Cortex of kidney (tissue), 1 donor: ENCODE measurements at places on chromosomes 6 and 20.

DNA sequence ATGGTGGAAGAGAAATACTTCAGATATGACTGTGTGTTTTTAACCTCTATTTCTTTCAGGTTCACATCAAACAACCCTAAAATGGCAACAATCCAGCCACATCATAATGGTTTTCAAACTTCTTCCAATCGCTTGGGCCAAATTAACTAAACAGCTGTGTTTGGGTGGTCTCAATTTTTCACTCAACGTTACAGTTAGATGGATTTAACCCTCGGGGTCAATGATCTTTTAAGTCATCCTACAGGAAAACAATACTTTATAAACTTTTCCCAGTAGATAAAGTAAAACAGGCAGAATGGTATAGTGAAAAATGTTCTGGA lies 60.4 kb downstream of the EPB41L2 start:
- no peak for DNase-seq

DNA sequence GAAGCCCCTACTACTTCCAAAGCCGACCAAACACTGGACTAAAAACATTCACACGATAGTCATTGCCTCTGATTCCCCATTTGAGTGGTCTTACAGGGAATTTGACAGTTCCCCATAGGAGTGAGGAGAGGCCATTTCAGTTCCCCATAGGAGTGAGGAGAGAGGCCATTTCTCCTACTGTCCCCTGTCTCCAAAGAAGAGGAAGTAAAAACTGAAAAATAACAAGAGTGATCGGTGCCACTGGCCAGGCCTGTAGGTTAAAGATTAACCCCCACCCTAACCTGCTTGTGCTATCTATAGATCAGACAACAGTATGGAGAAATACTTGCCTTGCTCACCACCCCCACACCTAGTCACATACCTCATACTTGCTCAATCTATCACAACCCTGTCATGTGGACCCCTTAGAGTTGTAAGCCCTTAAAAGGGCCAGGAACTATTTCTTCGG lies 204.0 kb upstream of the MOCS1 start:
- DNase-seq, result no peak

DNA sequence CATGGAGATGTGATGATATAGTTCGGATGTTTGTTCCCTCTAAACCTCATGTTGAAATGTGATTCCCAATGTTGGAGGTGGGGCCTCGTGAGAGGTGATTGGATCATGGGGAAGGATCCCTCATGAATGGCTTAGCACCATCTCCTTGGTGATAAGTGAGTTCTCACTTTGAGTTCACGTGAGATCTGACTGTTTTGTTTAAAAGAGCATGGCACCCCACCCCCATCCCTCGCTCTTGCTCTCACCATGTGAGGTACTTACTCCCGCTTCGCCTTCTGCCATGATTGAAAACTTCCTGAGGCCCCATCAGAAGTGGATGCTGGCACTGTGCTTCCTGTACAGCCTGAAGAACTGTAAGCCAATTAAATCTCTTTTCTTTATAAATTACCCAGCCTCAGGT lies 10.9 kb downstream of the SLC32A1 start:
- DNase-seq, result no peak

DNA sequence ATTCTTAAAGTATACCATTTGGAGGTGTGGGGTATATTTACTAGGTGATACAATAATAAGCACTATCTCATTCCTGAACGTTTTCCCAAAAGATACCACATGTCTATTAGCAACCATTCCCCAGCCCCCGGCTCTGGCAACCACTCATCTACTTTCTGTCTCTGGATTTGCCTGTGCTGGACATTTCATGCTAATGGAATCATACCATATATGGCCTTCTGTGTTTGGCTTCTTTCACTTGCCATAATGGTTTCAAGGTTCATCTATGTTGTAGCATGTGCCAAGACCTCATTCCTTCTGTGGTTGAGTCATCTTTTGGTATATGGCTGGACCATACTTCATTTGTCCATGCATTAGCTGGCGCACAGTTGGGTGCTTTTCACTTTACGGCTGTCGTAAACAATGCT lies 39.7 kb downstream of the BCAS4 start:
- DNase-seq, result no peak

GRCh38 chr6:15691250-15691869 lies 28.5 kb upstream of the DTNBP1 start:
- DNase-seq, result no peak

GRCh38 chr20:62376112-62377063 lies 9.3 kb upstream of the LAMA5 start:
- DNase-seq, result no peak

DNA sequence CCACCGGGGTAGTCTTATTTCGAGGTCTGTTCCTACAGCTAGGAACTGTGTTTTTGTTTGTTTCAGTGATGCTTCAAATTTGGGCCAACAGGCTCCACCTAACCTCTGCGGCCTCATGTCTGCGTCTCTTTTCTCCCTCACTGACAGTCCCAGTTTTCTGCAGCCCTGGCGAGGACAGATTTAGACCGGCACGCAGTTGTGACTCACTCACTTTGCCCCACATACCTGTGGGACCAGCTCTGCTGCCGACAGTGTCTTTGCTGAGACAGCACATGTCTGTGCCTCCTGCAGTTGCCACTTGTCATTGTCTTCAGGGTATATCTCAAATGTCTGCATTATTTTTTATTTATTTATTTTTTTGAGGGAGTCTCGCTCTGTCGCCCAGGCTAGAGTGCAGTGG lies 29.2 kb downstream of the OSBPL2 start:
- DNase-seq, result no peak

GRCh38 chr20:35276408-35276807 lies 1.5 kb downstream of the MMP24OS start:
- DNase-seq, result no peak

- DNase-seq, result peak; percentile 25
Measured at GRCh38 chr6:33410711-33411631, at the start of gene PHF1. TSS of gene PHF1 (plus strand) at chr6:33411014. CDS start at chr6:33412264, 1,250 bp downstream.

DNA sequence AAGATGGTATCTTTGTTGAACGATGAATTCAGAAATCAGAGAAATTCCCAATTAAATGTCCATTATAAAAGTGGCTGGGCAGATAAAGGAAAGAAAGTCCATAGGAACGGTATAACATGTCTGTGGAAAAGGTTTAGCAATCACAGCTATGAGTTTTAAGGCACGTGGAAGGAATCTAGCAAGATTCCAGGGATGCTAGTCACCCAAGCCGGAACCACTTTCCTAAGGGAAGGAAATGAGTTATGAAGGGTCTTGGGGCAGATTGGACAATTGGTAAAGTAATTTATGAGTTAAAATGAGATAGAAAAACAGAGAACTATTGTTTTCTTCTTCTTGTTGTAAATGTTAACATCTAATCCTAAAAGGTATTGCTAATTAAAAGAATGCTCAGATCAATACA lies 384.8 kb downstream of the ADGRB3 start:
- no peak for DNase-seq

GRCh38 chr6:149921361-149921760 lies 1.6 kb downstream of the RAET1G start:
- DNase-seq, result no peak

DNA sequence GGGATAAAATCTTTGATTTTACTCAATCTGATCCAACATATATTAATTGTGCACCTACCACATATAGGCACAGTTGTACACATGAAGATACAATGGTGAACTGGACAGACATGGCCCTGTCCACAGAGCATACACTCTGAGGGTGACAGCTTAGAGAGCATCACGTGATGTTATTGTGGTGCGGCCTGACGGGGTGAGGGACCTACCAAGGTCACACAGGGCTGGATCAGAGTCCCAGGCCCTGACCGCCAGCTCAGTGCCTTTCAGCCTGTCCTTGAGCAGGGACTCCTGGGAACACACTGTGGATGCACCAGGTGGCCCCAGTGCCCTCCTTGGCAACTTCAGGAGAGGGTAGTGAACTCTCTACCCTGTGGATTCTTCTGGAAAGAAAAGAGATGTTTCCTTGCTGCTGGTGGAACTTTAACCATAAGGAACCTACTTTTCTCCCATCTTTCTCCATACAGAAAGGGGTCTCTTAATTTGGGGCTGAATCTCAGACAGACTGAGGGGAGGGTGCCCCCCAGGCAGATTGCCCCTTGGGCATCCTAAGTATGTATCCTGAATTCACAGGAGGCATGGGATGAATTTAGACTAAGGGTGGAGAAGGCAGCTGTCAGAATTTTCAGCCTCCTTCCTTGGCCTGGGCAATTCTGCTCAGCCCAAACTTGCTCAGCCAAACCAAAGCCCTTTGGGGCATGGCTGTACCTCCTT lies 26.5 kb downstream of the PCK1 start:
- DNase-seq, result no peak

DNA sequence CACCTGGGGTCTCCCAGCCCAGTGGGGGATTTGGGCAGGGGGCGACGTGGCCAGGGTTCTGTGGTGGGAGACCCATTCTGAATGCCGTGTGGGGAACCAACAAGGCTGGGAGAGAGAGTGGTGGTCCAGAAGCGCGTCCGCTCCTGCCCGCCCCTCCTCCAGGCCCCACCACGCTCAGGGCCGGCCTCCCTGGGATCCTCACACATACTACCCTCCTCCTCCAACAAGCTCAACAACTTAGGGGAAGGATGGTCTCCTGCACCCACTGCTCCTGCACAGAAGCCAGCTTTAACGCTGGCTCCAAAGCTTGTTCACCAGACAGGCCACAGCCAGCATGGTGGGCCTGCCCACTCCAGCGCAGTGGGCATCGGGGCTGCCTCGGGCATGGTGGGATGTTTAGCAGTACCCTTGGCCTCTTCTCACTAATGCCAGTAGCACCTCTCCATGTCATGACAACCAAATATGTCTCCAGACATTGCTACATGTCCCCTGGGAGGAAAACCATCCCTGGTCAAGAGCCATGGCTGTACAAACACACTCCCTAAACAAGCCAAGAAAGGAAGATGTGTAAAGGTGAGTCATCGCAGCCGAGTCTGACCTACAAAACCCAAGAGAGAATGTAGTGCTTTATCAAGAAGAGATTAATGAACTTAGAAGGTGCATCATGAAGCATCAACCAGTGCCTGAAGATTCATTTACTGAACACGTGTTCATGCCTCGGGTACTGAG lies 75.7 kb downstream of the BMP7 start:
- DNase-seq, result no peak

DNA sequence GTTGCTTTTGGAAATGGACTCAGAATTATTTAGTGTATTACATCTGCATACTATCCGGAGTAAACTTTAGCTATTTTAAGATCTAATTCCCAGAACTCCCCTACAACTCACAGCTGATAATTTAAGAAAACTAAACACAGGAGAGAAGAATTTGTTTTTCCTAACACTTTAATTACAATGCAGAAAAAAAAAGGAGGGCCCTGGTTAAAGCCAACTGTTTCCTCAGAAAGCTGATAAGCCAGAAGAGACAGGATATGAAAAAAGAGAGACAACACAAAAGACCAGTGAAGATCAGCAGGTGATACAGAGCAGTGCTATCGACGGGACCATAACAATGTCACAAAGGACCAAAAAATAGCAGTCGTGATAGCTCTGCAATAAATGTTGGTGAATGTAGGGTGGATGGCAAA lies 5.8 kb downstream of the IFNGR1 start:
- DNase-seq, result no peak

- DNase-seq, result no peak
Measured at GRCh38 chr6:113668641-113669408, 188.3 kb upstream of the MARCKS start.

- no peak for DNase-seq
Measured at GRCh38 chr20:22536956-22537756, 47.2 kb downstream of the FOXA2 start.

GRCh38 chr6:52016915-52017748 lies 70.3 kb downstream of the PKHD1 start:
- DNase-seq, result no peak

DNA sequence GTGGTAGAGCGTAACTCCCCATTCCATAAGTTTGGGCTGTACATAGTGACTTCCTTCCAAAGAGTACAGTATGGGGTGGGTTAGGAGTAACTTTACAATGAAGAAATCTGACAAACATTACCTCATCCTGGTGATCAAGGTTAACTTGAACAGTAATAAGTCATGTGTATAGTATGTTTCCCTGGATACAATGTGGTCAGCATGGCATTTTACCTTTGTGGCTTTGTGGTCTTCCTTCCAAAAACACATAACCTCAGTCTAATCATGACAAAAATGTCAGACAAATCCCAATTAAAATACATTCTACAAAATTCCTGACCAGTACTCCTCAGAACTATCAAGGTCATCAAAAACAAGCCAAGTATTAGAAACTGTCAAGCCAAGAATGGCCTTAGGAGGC lies 225.1 kb downstream of the UBE3D start:
- DNase-seq, result no peak

GRCh38 chr6:115902436-115902835 lies 158.3 kb downstream of the FRK start:
- no peak for DNase-seq

- no peak for DNase-seq
Measured at GRCh38 chr6:130982135-130982534, 80.9 kb downstream of the EPB41L2 start.

GRCh38 chr6:160391419-160392116 lies 43.4 kb downstream of the SLC22A3 start:
- no peak for DNase-seq

- no peak for DNase-seq
Measured at GRCh38 chr6:91447530-91448254, 860.8 kb upstream of the MAP3K7 start.

DNA sequence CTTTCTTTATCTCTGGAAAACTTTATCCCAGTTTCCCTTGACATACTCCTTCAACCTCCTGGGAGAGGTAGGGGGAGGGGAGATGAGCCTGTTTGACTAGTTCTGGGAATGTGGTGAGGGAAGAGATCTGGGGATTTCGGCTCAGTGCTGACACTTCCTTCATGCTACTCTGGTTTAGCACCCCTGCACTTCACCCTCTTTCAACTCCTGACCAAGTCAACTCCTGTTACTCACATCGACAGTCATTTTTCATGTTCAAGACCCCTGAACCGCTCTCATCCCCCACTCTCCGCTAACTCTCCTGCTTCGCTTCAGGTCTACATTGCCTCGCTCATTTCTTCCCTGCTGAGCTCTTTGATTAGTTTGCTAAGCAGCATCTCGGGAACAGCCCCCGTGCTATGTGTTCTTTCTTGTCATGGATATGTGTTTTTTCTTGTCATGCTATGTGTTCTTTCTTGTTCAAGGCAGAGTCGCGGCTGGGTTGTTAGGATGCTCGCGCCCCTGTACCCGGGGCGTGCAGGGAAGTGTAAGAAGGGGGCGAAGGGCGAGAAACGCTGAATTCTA lies 16.6 kb upstream of the TRIM27 start:
- no peak for DNase-seq

DNA sequence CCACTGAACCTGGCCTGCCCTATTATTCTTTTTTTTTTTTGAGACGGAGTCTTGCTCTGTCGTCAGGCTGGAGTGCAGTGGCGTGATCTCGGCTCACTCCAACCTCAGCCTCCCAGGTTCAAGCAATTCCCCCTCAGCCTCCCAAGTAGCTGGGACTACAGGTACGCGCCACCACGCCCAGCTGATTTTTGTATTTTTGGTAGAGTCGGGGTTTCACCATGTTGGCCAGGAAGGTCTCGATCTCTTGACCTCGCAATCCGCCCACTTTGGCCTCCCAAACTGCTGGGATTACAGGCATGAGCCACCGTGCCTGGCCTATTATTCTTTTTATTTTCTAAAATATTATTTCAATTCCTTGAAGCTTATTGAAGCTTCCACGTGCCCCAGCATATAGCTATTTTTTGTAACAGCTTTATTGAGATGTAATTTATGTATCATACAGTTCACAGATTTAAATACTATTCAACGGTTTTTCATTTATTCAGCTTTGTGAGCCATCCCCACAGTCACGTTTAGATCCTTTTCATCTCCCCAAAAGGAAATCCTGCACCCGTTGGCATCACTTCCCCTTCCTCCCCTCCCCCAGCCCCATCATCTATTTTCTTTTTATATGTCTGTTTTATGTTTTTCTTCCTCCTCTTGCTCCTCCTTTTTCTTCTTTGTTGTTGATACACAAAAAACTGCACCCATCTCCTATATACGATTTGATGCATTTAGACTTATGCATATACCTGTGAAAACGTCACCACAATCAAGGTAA lies 13.5 kb upstream of the MDFI start:
- no peak for DNase-seq
